Peyer's patch (tissue), 4 donors: ENCODE measurements at places on chromosomes 5 and 9. TPM values are rescaled to one million over a fixed set of nuclear protein-coding genes. Genes with fewer than 3 reads are reported as not detected.

DNA sequence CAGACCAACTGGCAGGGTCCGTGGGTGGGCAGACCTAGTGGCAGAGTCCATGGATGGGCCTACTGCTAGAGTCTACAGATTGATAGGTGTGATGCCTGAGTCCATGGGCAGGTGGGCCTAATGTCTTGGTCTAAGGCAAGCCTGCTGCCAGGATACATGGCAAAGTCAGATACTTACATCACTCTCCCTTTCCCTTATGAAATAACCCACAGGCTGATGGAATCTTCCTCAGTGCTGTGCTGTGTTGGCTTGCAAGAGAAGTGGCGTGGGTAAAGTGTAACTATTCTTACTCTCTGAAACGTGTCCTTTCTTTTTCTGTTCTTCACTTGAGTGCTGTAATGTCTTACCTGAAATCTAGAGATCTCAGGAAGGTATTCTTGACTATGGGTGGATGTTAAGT is 67.3 kb upstream of the ADRB2 start:
- DNase-seq = no peak

Gene GCNT1
- 38.8 TPM for total RNA-seq

Gene PCDHGA9
- 17.3 TPM for total RNA-seq

- DNase-seq = no peak
Measured at GRCh38 chr5:85628153-85628552, 989.6 kb upstream of the COX7C start.

GRCh38 chr5:132115375-132115774 is 41.8 kb downstream of the CSF2 start:
- DNase-seq = no peak

DNA sequence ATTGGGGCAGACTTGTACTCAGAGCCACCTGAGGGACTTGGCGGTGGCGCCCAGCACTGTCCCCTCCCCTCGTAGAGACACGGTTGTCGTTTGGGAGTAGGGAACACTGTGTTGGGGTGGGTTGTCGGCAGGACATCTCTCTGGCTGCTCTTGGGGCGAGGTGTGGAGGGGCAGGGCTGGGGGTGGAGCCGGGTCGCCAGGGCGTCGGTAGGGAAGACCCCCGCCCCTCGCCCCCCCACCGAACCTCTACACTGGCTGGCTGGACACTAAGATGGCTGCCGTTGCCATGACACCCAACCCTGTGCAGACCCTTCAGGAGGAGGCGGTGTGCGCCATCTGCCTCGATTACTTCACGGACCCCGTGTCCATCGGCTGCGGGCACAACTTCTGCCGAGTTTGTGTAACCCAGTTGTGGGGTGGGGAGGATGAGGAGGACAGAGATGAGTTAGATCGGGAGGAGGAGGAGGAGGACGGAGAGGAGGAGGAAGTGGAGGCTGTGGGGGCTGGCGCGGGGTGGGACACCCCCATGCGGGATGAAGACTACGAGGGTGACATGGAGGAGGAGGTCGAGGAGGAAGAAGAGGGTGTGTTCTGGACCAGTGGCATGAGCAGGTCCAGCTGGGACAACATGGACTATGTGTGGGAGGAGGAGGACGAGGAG is 778 bp downstream of the TRIM41 start:
- no peak for DNase-seq

DNA sequence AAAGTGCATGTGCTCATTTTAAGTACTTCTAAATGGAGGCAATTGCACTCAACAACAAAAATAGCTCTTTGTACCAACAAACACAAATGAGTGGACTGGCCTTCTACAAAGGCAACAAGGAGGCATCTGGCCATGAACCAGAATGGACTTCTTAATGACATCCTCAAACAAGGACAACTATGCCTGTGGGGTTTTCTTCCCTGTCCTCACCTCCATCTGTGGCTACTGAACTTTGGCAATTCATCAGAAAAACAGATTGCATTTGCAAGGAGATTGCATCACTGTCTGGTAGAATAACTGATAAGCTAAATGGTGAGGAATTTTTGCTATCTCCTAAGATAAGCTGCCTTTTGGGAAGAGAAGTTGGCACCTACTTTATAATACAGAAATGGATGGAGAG is 447.3 kb upstream of the CCNG1 start:
- DNase-seq = no peak

DNA sequence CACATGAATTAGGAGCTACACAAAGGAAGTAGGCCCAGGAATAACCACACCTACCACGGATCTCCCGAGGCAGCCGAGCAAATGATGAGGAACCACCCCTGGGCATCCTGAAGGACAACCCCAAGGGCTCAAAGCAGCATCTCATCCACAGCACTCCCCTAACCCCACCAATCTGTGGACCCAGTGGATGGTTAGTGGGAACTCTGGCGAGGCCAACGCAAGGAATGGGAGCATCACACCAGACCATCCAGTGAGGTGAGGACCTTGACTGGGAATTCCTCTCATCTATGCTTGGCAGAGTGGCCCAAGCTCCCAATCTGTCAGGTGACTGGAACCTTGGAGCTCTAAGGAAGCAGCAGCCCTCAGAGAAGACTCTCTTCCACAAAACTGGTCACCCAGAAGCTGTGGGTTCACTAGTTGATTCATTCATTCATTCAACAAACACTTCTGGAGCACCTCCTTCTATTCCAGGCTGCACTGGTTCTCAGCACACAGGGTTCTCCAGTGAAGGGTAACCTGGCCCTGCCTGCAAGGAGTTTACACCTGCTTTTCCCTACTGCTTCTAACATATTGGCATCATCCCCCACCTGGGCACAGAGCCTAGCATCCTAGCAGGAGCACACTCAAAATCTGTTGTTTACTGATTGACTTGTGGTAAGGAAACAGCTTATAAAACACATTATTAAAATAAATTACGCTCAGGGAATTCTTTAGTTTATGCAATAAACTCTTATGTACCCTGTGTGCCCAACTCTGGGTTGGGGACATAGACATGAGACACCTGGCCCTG is 4.9 kb downstream of the ACSL6 start:
- no peak for DNase-seq

DNA sequence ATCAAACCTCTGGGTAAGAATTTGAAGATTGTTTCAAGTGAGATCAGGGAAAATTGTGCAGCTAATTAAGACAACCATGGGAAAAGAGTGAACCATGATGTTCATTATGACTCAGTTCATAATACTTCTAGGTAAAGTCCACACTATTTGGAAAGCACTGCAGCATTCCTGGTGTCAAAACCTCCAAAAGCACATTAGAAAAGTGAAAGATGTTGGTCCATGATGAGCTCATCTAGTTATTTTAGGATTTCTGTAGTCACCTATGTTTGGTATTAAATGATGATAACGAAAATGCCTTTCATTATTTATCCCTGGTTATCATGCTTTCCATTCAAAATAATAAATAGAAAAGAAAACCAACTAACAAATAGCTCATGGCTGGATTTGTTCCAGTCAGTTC is 49.1 kb downstream of the PTCD2 start:
- no peak for DNase-seq

Gene NPR2
- 15.2 TPM for total RNA-seq

Gene NAIP
- total RNA-seq = 9.1 TPM

Gene C9orf78
- 32.8 TPM for total RNA-seq

GRCh38 chr9:89476546-89476945 is 21.4 kb downstream of the SEMA4D start:
- peak; percentile 30 for DNase-seq

- DNase-seq = no peak
Measured at GRCh38 chr9:116816484-116816883, 129.4 kb downstream of the TRIM32 start.

Gene FOXD4L3
- total RNA-seq = not detected

Gene DIRAS2
- 2.2 TPM for total RNA-seq
